ENCODE measurements at places on chromosomes 5 and 9.

GRCh38 chr5:127806776-127807175, 103.6 kb downstream of the CCDC192 start:
- DNase-seq = no peak

GRCh38 chr5:38135486-38136039, 122.8 kb upstream of the EGFLAM start:
- no peak for DNase-seq

DNA sequence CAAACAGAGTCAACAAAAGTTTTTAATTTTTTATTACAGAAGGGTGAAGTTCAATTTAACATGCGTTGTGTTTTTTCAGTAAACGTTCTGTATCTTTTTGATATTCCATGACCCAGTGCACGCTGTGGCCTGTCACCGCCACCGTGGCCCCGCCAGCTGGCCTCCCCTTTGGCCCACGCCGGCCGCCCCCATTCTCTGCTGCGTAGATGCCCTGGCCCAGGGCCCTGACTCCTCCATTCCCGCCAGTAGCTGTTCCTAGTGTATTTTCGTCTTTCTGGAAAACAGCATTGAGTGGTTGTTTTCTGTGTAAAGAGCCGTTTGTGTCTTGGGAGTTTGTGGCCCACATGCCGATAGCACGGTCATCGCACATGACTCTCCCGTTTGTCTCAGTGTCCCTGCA, 6.1 kb downstream of the RNU6ATAC start:
- no peak for DNase-seq

DNA sequence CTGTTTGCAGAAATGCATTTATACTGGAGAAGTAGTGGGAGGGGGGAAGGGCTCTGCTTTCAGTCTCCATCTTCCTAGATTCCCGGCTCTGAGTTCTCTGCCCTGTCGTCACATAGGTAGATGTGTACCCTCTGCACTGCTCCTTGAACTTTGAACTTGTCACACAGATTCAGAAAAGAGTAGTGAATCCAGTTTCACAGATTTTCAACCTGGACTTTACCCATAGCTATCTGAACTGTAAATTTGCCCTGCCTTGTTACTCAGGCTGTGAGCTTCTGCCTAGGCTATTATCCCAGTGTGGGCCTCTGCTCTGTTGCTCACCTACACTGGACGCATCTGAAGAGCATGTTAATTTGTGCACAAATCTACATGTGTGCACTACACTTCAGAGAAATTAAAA, 12.8 kb upstream of the C9orf152 start:
- no peak for DNase-seq

DNA sequence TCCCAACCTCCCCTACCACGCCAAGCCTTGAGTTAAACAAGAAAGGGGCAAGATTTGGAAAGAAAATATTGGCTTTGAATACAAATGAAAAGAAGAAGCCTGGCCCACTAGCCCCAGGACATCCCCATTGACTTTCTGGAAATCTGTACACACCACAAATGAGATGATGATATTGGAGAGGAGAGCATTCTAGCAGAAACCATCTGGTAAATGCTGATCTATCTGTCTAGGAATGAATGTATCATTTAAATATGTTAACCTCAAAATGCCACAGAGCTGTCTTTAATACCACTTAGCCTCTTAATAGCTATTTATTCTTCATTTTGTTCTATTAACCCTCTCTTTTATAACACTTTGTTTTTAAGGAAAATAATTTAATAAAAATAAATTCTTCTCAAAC, 270.2 kb upstream of the PDE4D start:
- DNase-seq = peak; percentile 47

DNA sequence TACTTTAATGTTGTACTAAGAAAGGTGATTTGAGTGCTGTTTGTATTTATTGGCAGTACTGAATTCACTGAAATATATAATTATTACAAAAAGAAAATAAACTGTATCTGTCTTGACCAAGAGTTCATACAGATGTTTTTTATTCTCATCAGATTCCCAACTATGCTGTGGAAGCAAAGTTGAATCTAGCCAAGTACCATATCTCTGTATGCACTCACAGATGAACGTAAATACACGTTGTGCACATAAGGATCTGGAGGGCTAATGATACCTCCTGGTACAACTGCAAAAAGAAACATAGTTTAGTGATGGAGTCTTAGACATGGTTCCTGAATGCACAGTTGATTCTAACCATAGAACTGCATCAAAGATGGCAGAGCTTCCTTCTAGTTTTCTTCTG, 169.4 kb downstream of the CD180 start:
- no peak for DNase-seq

DNA sequence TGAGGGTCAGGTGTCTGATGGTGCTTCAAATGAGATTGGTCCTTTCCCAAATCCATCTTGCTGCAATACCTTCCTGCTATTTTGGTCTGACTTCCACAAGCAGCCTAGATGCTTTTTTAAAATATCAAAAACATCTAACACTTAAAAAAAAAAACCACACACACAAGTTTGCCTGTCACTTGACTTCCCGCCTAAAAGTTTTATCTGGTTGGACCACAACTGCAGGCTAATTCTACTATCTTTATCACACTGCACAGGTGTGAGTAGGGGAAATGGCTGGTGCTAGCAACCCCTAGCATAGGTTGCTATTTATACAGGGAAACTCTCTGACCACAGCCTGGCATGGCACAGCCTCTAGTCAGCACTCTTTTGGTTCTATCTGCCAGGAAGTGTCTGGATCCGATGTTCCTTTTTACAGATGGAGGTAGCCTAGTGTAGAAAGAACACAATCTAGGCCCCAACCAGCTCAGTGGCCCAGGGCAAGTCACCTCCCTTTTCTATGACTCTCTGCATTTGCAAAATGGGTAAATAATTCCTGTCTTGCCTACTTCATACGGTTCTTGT, at the start of gene HEMGN:
Gene HEMGN (minus strand): TSS at position 92 of the 564 bp plus-strand sequence. CDS start 36 bp downstream, at position 56.
- no peak for DNase-seq

- no peak for DNase-seq
Observed at GRCh38 chr9:37032713-37033112, 1.4 kb downstream of the PAX5 start.

GRCh38 chr5:132425975-132426524, 56.5 kb downstream of the SLC22A5 start:
- no peak for DNase-seq

- no peak for DNase-seq
Observed at GRCh38 chr5:139707445-139708003, 59.4 kb downstream of the CXXC5 start.

DNA sequence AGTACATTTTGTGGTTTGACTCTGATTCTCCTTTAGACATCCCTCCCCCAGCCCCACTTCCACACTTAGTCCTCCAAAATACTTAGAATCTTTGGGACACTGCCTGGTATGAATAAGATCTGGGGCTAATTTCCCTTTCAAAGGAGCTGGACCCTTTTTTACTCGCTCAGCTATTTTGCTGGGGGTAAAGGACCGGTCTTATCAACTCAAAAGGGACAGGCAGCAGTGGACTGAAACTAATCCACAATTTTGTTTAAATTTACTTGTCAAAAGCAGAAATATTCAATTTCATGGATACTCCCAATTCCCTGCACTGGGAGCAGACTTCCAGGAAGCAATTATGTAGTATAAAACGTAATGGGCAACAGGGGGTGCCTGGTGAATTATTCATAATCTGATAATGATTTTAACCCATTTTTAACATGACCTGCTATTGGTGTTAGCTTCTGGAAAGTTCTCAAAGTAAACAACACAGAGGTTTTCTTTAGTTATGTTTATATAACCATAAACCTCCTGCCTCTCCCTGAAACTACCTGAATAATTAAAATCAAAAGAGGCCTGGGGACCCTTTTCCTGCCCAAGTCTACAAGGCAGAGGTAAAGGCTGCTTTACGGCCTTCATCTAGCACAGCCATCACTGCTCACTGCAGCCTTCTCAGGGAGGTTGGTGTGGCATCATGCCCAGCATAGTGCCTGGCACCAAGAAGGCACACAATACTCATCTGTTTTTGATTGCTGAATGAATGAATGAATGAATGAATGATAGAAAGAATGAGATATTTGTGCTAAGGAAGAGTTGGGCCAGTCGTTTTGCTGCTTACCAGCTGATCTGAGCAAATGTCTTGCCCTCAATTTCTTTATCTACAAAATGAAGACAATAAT, 44.2 kb upstream of the GNPDA1 start:
- no peak for DNase-seq

- no peak for DNase-seq
Observed at GRCh38 chr9:16782490-16782889, 88.0 kb downstream of the BNC2 start.

DNA sequence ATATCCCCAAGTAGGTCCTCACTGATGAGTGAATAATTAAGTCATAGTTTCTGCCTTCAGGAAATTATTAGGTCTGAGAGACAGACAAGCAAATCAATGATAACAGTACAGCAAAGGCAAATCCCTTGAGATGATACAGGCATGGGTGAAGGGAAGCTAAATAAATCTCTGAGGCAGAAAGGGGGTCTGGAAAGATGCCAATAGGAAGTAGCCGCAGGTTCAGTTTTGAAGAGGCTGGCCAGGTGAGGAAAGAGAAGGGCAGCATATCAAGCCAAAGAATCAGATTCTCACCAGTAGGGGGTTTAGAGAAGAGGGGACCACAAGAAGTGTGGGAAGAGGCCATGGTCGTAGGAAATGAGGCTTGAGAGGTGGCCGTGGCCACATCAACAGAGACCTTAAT, 85.8 kb downstream of the KIAA1958 start:
- no peak for DNase-seq

DNA sequence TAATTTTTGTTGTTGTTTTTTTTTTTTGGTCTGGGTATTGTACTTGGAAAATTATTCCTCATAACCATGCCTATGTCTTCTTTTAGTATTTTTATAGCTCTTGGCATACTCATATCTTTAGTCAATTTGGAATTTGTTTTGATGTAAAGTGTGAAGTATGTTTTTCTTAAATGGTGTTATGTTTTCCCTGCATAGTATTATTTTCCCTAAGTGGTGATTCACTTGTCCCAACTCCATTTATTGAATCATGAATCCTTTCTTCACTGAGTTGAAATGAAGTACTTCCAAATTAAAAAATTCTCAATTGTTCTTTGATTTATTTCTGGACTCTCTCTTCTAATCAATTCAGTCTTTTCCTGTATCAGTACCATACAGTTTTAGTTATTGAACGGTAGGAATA, 46.5 kb downstream of the POLK start:
- no peak for DNase-seq

DNA sequence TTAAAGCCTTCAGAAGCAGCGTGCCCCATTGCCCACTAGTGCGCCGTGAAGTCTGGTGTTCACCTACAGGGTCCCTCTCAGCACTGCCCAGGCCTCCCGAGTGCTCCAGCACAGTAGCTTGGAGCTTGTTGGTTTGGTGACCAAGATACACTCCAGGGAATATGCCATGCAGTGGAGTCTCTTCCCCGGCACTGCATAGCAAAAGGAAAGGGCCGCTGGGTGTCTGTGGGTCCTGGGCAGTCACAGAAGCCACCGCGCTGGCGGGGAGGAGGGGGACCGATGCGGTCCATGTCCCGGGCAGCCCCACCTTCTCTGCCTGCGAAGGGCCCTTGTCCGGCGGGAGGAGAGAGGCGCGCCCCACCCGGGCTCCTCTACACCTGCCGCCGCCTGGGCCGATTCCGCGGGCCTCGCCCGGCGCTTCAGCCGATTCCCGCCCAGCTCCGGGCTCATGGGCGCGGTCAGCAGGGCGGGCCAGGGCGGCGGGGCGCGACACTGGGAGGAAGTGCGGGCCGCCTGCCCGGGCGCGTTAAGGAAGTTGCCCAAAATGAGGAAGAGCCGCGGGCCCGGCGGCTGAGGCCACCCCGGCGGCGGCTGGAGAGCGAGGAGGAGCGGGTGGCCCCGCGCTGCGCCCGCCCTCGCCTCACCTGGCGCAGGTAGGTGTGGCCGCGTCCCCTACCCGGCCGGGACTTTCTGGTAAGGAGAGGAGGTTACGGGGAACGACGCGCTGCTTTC, at the start of gene SYK:
Gene SYK (plus strand): TSS at position 579 of the 732 bp plus-strand sequence. CDS start 42,080 bp downstream, outside the sequence.
- DNase-seq = no peak

GRCh38 chr9:16705111-16705604, 165.3 kb downstream of the BNC2 start:
- peak; percentile 99 for DNase-seq

GRCh38 chr9:110900917-110901316, 137.4 kb downstream of the LPAR1 start:
- DNase-seq = peak; percentile 42

Data from fibroblast of skin of right quadriceps (primary cell).